ENCODE measurements at places on chromosomes 6 and 20.

DNA sequence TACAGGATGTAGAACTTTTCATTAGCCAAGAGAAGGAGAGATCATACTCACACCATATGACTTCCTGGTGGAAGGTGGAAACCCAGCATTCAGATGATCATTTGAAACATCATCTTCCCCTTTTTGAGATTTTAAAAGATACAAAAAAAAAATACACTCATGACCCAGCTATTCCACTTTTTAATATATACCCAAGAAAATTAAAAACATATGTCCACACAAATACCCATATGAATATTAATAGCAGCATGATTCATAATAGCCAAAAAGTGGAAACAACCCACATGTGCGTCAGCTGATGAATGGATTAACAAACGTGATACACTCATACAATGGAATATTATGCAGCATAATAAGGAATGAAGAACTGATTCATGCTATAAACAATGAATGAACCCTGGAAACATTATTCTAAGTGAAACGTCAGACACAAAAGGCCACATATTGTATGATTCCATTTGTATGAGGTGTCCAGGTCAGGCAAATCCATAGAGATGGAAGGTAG, 130.0 kb upstream of the SGK1 start:
- DNase-seq = no peak

DNA sequence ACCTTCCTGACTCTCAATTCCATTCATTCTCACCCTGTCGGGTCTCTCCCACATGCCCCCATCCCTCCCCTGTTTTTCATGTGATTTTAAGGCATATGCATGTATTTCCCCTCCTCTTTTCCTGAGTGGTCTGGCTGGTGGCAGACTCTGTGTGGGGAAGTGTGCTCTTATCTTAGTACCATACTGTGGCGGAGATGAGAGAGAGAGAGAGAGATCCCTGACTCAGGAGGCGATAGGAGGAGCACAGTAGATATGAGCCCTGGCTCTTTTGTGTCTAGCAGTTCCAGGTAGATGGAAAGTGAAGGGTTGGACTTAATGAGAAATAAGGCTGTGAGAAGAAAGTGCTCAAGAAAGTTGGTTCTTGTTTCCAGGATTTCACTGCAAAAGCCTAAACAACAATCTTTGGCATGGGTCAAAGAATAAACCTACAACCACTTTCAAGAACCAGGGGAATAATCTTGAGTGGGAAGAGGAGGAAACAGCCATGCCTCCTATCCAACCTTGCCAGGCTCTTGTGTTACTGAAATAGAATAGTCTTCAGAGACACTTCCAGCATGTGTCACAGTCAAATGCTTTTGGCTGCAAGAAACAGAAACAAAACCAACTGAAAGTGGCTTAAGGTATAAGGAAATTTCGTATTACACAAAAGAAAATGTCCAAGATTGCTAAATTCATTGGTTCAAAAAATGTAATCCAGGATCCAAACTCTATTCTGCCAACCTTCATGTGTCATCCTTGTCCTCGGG, 123.8 kb upstream of the MYLIP start:
- no peak for DNase-seq

DNA sequence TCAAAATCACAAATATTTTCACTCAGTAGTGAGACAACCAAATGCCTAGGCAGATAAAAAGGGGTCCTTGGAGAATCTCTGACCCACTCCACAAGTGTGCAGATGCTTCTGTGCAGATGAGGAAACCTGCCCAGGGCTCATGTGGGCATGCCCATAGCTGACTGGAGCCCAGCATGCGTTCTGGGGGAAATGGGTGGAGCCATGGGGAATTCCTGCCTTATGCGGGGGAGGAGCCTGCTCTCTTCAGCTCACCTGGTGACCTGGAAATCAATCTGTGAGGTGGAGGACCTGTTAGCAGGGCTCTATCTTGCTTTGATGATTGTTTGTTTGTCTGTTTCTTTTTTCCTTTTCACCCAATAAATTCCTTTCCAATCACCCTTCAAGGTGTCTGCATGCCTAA, 23.4 kb upstream of the PLN start:
- no peak for DNase-seq

- no peak for DNase-seq
Measured at GRCh38 chr6:33453393-33454008, 875 bp upstream of the ZBTB9 start.

DNA sequence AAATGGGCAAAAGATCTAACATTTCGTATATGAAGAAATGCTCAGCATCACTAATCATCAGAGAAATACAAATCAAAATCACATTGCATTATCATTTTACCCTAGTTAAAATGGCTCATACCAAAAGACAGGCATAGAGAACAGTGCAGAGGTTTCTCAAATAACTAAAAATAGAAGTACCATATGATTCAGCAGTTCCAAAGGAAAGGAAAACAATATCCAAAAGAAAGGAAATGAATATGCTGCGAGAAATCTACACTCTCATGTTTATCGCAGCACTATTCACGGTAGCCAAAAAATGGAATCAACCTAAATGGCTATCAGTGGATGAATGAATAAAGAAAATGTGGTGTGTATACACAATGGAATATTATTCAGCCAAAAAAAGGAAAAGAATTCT, 63.5 kb downstream of the VTA1 start:
- no peak for DNase-seq

DNA sequence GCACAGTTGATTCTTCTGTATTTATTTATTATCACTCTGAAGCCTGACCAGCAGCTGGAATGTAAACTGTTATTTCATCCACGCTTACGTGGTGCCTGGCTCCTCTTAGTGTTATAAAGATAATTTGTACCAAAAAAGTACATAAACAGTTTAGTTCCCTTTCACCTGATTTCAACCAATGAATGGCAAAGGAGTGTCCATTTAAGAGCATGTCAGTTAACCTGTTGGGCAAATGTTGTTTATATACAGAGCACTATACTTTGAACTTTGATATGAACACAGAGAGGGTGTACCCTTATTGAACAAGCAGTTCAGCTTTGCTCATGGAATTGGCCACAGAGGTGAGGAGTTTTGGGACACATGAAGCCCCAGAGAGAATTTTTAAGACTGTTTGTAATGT, 7.2 kb upstream of the CTCFL start:
- DNase-seq = no peak

DNA sequence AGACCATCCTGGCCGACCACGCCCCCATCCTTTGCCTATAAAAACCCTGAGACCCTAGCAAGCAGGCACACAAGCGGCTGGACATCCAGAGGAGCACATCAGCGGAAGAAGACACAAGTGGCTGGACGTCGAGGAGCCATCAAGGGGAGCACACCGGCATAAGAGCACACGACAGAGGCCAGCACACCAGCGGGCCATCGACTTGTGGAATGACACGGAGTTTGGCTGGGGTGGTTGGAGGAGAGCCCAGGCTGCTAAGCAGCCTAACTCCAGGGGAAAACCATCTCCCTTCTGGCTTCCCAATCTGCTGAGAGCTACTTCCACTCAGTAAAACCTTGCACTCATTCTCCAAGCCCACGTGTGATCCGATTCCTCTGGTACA, 44.8 kb upstream of the BCLAF1 start:
- DNase-seq = no peak
